Hematopoietic multipotent progenitor cell treated with erythropoietin and hydrocortisone succinate and interleukin-3 and kit ligand, for 8 days (in vitro differentiated cells): ENCODE measurements at places on chromosomes 4 and X.

- no peak for DNase-seq
Observed at GRCh38 chr4:147820975-147821374, 89.1 kb downstream of the ARHGAP10 start.

DNA sequence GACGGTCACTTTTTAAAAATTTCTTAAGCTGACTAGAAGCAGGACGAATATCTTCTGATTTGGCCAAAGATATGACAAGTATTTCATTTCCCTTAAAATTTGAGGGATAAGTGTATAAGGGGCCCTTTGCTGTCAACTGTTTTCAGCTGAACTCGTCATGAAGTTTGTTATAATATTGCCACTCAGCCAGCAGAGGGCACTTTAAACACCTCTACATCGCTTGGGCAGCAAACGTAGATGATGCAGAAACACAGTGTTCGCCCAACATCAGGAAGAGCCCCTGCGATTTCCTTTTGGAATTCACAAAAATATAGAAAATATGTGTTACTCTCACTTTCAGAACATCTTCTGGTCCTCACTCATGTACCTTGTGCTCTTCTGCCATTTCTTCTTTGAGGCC is 435.7 kb upstream of the FMR1 start:
- DNase-seq = peak; percentile 9

- DNase-seq = peak; percentile 20
Observed at GRCh38 chr4:186068581-186069348, at the start of gene TLR3. TSS of gene TLR3 (plus strand) at chr4:186069156. CDS start at chr4:186076620, 7,464 bp downstream.

DNA sequence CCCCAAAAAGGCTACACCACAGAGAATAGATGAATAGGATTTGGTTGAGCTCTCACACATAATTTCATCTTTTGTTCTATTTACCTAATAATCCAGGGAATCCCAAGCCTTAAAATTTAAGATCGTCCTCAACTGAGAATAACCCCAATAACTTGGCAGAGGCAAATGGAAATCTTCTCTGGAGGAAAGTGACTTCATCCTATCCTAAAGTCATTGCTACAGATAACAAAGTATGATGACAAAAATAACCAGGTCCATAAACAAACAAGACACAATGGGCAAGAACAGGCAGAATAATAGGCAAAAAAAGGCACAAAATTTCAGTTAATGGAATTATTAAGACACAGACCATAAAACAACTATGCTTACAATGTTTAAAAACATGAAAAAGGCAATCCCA is 177.3 kb upstream of the STK26 start:
- no peak for DNase-seq

DNA sequence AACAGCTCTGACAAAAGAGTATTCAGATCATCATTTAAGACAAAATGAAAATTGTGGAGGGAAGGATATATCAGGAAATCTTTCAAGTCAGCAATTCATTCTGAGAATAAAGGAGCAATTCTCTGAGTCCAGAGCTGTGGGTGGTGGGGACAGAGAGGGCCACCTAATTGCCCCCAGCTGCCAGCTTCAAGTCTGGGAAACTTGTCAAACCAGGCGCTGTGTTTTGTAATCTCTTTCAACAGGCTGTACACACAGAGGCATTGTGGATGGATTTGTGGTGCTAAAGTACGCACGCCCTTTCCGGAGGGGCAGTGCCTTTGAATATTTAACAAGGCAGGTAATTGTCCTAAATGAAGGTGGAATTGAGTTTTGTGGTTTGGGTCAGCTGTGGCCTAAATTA is 591.1 kb upstream of the BOD1L1 start:
- no peak for DNase-seq

DNA sequence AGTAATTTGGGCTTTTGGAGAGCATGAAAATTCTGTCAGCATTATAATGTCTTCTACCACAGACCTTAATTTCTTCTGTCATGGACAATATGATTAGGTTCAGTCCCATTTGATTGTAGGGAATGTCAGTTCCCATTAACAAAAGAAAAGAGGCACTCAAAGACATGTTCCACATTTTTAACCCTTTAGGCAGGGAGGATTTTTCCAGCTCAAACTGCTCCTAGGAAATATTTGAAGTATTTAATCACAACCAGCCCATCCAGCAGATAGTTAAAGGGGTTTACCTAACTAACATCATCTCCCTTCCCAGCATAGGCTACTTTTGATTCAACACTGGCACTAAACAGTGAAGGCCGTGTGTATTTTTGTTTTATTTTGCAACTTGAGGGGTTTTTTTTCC is 256.0 kb downstream of the DHX15 start:
- no peak for DNase-seq

- DNase-seq = no peak
Observed at GRCh38 chr4:88866862-88867550, 169.4 kb upstream of the NAP1L5 start.

- no peak for DNase-seq
Observed at GRCh38 chrX:18698737-18699650, 8.5 kb upstream of the PPEF1 start.

DNA sequence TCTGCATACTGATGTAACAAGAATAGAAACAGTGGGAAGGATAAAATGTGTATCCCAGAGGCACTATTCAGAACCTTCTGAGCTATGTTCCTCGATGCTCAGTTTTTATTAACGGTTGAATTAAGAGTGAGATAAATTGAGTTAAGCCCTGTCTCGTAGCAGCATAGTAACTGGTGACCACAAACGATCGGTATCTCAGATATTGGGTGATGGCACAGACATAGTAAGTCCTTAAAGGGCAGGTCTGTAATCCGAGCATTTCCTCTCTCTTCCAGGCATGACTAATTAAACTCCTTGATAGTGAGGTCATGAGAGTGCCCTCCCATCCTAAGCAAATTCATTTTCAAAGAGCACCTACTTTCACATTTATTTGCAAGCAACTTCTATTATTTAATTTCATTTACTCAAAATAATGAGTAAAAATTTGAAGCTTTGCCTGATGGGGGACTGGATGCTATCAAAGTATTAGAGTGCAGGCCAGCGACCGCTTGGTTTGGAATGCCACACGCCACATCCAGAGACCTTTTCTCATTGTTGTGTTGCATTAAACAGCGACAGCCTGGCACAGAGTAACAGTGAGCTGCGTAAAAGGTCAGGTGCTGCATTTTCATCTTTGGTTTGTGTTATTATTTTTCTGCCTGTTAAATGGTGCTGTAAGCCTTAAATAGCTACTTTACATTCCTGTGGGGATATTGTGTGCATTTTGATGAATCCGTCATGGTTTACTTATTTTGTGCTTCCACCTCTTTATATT is 101.9 kb downstream of the PCDH7 start:
- DNase-seq = no peak

DNA sequence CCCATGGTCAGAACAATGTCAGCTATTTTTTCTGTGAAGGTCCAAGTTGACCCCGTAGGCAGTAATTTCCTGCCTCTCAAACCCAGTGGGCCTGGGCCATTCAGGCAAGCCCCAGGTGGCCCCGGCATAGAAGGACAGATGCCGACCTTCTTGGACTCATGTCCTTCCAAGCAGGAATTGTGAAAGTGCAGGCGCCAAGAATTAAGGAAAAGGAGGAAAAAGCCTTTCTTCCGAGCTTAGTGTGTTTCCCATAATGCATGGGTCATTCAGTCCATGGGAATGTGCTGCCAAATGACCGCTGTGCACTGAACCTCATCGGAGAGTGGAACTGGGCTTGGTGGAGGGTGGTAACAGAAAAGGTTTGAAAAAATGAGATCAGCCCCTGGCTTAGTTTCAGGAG is 196.5 kb upstream of the HS3ST1 start:
- no peak for DNase-seq

- DNase-seq = no peak
Observed at GRCh38 chr4:163808011-163808410, 313.5 kb downstream of the TMA16 start.

GRCh38 chr4:17232566-17233253 is 279.2 kb downstream of the QDPR start:
- no peak for DNase-seq

DNA sequence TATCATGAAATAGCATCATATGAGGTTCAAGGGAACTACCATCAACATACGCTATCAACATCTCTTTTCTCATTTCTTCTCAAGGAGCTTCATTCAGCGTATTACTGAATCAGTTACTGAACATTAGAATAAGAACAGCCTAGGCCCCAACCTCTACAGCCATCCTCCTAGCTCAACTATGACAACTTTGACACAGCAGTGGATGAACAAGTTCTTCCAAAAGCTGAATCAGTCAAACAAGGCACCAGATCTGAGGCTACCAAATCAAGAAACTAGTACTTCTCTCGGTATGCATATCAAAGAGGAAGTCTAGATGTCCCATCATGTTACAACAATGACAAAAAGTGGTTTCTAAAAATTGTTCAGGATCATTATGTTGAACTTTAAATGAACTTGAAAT is 57.4 kb downstream of the GATB start:
- no peak for DNase-seq

GRCh38 chrX:136667446-136668168 is 19.6 kb downstream of the CD40LG start:
- no peak for DNase-seq

DNA sequence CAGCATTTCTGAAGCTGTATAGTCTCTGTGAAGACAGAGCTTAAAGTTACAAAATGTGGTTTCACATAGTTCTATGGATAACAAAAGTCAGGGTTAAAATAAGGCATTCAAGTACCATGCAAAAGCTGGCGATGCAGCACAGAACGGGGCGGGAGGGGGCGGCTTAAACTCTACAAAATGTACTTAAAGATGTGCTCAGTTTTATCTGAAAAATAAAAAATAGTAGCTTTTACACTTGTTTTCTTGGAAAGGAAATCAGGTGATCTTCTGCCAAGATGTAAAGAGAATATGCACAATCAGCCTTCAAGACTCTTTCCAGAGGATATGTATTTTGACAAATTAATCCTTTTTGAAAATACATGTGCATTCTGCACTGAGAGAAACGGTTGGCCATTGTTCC is 301.7 kb upstream of the EMCN start:
- no peak for DNase-seq

DNA sequence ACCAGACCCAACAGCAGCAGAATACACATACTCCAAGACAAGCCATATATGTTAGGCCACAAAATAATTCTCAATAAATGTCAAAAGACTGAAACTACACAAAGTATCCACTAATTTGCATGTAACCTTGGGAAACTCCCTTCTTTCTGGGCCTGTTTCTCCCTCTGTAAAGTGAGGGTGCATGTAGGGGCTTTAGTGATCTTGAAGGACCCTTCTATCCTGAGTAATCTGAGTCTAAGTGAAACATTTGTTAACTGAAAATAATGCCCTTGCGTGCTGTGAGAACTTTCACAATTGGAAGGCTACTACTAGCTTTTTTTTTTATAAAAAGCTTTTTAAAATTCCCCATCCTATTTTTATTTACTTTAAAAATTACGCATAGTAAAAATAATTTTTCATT is 125.2 kb downstream of the NEXMIF start:
- no peak for DNase-seq

- DNase-seq = no peak
Observed at GRCh38 chr4:89344571-89344970, 37.0 kb upstream of the GPRIN3 start.

DNA sequence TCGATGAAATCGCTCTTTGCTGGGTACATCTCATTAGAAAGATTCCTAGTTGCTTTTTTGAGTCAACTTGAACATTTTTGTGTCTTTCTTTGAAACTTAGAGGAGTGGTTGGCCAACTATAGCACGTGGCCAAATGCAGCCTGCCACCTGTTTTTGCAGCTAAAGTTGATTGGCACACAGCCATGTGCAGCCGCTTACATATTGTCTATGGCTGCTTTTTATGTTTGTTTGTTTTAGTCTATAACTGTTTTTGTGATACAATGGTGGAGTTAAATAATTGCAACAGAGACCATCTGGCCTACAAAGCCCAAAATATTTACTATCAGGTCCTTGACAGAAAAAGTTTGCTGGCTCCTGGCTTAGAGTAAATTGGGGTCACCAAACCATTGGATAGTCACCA is 86.3 kb downstream of the CLCN4 start:
- no peak for DNase-seq

GRCh38 chr4:74109116-74109869 is 10.3 kb upstream of the CXCL2 start:
- DNase-seq = no peak

DNA sequence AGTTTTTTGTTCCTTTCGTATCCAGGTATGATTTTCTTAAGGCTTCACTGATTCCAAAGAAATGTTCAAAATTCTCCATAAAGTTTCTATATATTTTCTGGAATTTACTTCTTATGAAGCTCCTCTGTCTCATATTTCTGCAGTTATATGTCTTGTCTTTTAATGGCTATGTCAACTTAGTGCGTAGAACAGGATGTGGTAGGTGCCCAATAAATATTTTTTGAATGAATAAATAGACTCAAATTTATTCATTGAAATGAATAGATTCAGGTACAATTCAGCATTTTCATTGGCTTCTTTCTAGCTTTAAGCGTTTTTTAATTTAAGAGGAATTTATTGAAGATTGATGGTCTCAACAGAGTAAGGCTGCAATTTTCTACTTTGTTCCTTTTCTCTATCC is 231.9 kb upstream of the BOD1L1 start:
- no peak for DNase-seq

- DNase-seq = peak; percentile 96
Observed at GRCh38 chr4:108359986-108360681, 191.4 kb upstream of the LEF1 start.

GRCh38 chr4:78058591-78059523 is 1.7 kb downstream of the FRAS1 start:
- DNase-seq = no peak

DNA sequence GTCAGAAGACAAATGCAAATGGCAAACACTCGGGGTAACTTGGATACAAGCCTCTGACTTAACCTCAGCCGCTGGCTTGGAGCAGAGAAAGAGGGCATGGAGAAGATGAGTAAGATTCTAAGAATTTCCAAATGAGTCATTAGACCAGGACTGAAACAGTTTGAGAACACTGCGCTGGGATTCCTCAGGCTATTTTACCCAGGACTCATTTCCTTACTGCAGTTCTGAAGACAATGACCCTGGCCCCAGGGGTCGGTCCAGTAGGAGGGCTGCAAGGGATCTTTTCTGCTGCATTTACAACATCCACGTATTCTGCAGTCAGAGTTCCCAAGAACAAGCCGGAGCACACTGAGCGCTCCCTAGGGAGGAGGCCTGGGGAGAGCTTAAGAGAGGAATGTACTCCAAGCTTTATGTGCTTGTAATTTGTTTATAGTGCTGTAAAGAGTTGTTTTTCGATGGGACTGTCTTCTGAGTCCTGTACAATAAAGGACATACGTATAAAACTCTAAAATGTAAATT is 27.3 kb upstream of the SORBS2 start:
- no peak for DNase-seq

GRCh38 chrX:96982161-96982560 is 98.5 kb downstream of the RPA4 start:
- DNase-seq = peak; percentile 64

DNA sequence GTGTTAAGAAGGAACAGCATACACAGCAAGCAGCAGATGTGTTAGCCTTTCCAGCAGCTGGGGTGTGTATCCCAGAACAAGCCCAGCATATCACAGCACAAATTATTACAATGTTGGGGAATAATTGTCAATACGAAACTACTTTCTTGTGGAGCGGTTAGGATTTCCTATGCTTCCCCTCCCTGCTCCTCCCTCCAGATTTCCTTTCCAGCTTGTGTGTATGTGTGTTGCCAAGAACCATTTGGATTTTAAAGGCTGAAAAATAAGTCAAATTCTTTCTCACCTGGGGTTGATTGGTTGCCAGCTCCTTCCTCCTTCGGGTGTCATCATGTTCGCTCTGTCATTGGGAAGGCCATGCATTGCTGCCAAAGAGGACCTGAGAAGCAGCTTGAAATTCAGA is 178.2 kb upstream of the FRMPD4 start:
- DNase-seq = no peak
